H7 (cell line): ENCODE measurements at places on chromosomes 4 and X. TPM values are rescaled to one million over a fixed set of nuclear protein-coding genes. Genes with fewer than 3 reads are reported as not detected.

DNA sequence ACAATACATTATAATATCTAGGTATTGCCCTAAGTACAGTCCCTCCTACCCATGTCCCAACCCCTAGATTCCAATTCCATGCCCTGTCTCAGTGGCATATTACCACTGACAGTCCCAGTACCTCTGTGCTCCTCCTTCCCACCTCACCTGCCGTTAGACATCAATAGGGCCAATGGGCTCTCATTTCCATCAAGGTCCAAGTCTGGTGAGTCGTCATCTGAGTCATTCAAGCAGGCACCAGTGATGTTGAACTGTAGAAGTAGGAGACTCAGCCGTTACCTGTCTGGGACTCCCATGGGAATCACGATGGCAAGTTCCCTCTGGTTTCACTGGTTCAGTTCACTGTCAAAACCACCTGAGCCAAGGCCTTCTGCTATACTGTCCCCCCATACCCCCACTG, 51.7 kb downstream of the PHF8 start:
- DNase-seq: no peak

GRCh38 chr4:37666625-37667071, 19.5 kb downstream of the RELL1 start:
- DNase-seq: no peak

DNA sequence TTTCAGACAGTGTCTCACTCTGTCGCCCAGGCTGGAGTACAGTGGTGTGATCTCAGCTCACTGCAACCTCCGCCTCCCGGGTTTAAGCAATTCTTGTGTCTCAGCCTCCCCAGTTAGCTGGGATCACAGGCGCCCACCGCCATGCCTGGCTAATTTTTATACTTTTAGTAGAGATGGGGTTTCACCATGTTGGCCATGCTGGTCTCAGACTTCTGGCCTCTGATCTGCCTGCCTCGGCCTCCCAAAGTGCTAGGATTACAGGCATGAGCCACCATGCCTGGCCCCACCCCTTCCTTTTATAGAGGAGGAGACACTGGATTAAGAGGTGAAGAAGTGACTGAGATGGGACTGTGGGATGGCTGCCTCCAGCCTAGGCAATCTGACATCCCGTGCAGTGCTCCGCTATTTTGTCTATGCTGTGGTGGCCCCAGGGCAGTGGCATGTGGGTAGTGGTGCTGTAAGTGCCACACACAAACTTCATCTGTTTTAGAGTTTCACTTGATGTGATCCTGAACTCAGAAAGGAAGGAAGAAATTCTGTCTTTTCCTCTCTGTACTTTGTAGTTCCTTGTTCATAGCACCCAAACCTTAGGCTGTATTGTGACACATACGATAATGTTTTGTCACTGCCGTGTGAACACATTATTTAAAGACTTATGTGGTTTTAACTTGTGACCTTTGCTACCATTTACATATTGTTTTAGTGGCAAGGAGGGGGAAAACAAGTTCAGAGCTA, 48.9 kb downstream of the FNIP2 start:
- DNase-seq: no peak

- no peak for DNase-seq
Observed at GRCh38 chrX:20224814-20225487, 41.8 kb downstream of the RPS6KA3 start.

GRCh38 chrX:20225488-20225833, 41.2 kb downstream of the RPS6KA3 start:
- DNase-seq: no peak

IL2 gene
- not detected in 2 replicates for total RNA-seq

DNA sequence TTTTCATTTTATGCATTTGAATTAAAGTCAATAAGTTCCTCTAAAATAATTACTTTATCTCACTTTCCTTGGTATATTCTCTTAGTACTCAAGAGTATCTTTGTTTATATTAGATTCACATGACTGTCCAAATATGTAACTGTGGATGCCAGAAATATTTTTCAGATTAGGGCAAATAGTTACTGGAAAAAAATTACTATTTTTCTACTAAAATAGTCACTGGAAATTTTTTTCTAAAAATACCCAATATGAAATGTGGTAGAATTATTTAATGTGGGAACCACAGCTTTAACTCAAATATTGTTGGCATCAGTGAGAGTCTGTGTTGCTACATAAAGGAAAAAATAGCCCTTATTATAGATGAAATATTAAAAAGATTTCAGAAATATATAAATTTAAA, 70.4 kb upstream of the NMU start:
- no peak for DNase-seq

DNA sequence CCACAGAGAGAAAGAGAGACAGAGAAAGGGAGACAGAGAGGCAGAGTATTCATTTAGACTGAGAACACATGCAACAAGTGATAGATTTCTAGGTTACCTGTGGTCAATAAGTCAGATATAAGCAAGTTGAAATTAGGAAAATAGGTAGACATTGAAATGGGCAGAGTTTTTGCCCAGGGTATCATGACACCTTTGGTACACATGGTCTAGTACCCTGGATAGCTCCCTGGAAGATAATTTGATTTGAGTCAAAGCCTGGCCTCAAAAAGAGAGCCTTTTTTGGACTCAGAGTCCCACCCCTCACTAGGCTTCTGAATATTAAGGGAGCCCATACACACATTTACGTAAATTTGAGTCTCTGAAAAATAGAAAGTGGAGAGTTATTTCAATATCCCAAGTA, 4.0 kb upstream of the RPS6KA6 start:
- DNase-seq: no peak

GRCh38 chrX:14670819-14671218, 141.5 kb downstream of the GLRA2 start:
- no peak for DNase-seq

GRCh38 chr4:117156806-117157205, 71.4 kb upstream of the TRAM1L1 start:
- DNase-seq: no peak

DNA sequence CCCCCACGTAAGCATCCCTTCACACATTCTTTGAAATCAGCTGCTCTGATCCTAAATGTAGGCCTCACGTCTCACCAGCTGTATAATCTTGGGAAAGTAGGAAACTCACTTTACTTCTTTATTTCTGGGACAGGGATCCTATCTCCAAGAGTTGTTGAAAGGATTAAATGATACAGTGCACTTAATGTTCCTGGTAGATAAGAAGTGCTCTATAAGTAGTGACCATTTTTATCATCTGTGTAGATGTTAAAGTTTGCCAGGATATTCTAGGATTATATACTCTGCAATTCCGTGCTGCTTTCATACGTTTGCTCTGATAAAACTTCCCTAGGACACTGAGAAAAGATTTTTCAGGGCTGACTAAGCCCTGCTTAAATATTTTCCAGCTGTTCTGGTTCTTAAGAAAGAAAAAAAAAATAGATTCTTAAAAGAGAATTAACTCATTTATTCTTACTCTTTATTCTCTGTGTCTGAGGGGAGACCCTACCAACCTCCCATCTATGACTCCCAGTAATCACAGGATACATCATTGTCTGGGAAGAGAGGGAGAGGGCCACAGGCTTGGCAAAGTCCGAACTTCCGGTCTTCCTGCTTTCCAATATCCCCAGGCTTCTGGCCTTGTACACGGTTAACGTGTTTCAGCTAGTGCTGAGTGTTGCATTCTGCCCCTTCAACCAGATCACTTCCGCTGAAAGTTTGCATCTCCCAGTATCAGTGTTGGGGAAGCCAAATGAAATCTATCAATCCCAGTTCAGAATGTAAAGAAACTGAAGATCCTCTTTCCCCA, 269.2 kb downstream of the TRIML1 start:
- no peak for DNase-seq

- no peak for DNase-seq
Observed at GRCh38 chr4:141349236-141349635, 128.5 kb downstream of the ZNF330 start.

TIGD2 gene
- 6.4 and 7.3 TPM in 2 replicates for total RNA-seq

GRCh38 chr4:78937837-78938236, 1.4 kb downstream of the PAQR3 start:
- DNase-seq: no peak

DNA sequence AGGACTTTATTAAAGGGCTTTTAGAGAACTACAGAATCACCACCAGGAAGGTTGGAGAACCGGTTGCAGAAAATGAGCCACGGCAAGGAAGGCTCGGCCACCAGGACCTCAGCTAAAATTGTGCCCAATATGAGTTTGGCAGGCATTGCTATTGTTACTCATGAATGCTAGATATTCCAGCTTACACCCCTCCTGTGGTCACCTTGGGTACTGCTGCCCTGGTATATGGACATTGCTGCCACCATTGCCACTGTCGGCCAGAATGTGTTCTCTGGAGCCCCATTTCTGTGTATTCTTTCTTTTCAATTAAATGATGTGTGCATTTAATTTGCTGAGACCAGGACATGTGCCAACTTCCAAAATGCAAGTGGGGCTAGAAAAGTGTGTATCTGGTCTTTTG, 626.7 kb upstream of the BOD1L1 start:
- DNase-seq: peak; percentile 20

GRCh38 chr4:26074712-26075430, 160.9 kb downstream of the SMIM20 start:
- DNase-seq: no peak

GRCh38 chr4:73593631-73594241, 26.5 kb downstream of the RASSF6 start:
- DNase-seq: no peak

KIF4A gene
- 25.7 and 36.0 TPM in 2 replicates for total RNA-seq

PNMA6E gene
- not detected in 2 replicates for total RNA-seq

CYSLTR1 gene
- total RNA-seq: not detected in 2 replicates

DNA sequence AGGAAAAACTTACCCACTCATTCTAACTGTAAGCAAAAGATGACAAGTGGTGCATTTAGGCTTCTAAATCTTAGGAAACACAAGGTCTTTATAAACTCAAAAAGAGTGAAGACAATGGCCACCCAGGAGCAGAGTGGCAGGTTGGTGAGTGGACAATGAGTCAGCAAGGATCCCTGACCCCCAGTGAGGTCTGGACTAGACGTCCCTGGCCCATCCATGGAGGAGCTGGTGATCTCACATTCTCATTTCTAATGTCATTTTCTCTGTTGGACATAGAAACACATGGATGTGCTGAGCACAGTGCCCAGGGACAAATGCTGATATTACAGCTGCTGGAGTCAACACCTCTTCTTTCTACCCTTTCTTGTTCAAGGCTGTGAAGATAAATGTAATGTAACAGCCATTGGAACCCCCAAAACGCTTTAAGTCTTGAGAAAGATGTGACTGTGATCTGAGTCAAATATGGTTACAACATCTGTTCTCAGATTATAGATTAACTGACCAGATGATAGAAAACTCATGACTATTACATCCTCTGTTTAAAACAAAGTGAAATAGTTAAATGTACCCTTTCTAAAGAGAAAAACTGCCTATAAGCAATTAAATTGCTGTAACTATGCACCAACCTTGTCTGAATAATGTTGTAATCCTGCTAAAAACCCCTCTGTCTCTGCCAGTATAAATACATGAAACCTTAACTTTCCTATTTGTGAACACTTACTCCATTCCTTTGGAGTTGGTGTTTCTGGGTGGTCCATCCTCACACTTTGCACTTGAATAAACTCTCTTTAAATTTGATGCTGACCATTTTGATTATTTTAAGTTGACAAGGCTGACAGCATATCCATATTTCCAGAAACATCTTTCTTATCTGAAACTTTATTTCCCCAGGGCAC, 92.7 kb downstream of the USP46 start:
- no peak for DNase-seq

DNA sequence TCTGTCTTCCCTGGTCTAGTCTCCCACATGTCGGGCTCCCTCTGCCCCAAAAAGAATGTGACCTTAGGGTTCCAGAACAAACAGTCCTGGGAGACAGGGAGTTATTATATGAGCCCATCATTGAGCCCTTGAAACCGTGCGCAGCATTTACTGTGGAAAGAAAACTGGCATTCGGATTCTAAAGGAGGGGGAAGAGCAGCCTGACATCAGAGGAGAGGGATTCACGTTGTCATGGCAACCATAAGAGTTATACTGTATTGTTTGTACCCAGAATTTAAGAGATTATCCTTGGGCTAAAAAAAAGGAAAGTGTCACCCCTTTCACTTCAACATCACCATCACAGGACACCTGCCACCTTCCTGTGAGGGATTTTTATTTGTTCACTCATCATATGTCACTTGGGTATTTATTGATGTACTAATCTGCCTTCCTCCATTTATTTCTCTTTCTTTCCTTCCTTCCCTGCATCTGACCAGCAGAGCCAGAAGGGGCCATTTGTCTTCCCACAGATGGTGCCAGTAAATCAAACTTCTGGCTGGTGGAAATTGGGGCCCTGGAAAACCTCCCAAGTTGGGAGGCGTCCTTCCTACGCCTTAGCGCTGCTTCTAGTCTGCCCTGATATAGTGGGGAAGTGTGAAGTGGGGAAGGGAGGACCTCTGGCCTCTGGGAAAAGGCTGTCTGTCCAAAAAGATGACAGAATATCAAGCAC, 64.9 kb upstream of the FRMPD3 start:
- no peak for DNase-seq

GRCh38 chr4:23212558-23212957, 519.8 kb downstream of the GBA3 start:
- no peak for DNase-seq

- DNase-seq: no peak
Observed at GRCh38 chr4:96383349-96383748, 543.5 kb downstream of the PDHA2 start.

DNA sequence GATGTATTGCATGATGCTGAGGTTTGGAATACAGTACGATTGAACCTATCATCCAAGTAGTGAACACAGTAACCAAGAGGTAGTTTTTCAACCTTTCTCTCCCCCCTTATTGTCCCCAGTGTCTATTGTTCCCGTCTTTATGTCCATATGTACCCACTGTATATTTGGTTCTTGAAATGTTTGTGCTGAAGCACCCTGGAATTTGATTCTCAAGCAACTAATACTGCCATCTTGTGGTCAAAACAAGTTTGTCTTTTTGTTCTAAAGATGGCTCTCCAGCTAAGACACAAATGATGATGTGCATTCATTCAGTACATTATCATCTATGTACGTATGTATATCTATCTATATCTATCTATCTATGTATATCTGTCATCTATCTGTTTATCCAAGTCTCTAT, 33.5 kb upstream of the DCX start:
- peak; percentile 4 for DNase-seq

DNA sequence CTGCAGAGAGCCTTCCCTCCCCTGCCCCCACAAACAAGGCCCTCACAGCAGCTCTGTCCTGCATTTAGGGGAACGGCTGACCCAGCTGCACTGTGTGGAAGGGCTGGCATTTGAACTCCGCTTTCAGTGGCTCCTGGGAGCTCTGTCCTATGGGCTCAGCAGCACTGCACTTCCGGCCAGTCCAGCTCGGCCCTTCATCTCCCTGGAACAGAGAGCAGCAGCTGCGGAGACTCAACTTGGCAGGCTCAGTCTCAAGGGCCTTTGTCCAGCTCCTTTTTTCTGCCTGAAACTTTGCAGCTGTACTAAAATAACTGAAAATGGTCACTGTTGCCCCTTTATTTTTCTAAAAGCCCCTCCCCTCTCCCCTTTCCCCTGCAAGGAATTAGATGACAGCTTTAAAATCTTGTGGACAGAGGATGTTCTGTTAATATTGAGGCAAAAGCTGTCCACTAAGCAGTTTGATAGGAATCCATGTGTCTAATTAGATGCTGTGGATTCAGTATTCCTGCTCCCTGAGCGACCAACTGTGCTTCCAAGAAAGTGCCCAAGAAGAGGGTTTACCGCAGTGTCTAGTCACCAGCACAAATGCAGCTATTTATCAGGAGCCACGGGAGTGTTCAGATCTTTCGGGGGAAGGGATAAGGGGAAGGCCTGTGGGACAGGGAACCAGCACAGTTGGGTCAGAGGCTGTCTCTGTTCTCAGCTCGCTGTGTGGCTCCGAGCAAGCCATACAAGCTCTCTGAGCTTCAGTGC, 133.1 kb downstream of the AFAP1 start:
- DNase-seq: no peak
